ENCODE measurements at places on chromosomes 4 and X.

DNA sequence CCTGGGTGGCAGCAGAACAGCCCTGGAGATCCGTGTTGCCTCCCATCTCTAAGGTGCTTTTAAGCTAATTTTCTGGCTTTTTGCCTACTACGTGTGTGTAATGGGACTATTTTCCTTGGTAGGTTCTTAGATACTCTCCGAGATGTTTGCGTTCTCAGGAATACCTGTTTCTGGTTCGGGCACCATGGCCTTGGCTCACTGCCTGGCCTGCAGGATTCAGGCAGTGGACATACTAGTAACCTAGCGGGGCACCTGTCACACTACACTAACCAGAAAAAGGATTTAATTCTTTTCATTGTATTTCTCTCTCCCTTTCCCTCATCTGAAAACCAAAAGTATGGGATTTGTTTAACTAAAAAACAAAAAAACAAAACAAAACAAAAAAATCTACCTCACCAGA lies 29.2 kb downstream of the FHIP1A start:
- no peak for DNase-seq

GRCh38 chrX:153802513-153803045 lies 8.1 kb downstream of the SSR4 start:
- DNase-seq, result no peak

DNA sequence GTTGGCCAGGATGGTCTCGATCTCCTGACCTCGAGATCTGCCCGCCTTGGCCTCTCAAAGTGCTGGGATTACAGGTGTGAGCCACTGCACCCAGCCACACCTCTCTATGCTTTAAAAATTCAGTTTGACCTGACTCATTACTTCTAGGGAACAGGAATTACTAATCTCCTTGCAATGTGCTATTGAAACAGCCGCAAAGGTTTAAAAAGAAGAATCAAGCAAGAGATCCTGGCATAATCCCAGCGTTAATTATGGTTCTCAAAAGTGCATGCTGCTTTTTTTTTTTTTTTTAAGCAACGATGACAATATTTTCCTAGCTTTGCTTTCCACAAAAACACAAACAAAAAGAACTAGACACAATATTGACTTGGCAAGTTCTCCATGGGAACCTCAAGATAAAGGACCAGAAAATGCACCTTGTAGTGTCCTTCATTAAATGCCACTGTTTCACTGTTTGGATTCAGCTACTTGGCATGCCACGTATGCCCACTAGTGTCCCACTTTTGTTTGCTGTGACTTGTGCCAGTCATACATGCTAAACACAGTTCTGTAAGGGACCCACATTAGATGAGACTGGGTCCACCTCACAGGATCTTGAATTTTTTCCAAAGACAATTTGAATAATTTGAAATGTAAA lies 112.6 kb upstream of the PPARGC1A start:
- DNase-seq, result no peak

GRCh38 chr4:185730387-185730786 lies 81.6 kb downstream of the SORBS2 start:
- no peak for DNase-seq

- peak; percentile 61 for DNase-seq
These were observed 51.8 kb downstream of the TLR10 start for GRCh38 chr4:38730830-38731646.

- DNase-seq, result no peak
These were observed 63.2 kb downstream of the VEGFC start for GRCh38 chr4:176729489-176729888.

- DNase-seq, result no peak
These were observed 378.6 kb upstream of the EPHA5 start for GRCh38 chr4:66048861-66049260.
